Cardiac ventricle fibroblast (primary cell): ENCODE measurements at places on chromosomes 3 and 15. TPM values are rescaled to one million over a fixed set of nuclear protein-coding genes. Genes with fewer than 3 reads are reported as not detected.

Gene HRH1
- total RNA-seq, result 13.5 and 13.8 TPM in 2 replicates

Gene LMAN1L
- not detected in 2 replicates for total RNA-seq

Gene ACTRT3
- total RNA-seq, result 4.5 and 6.4 TPM in 2 replicates

Gene C3orf18
- total RNA-seq, result 7.5 and 10.7 TPM in 2 replicates

Gene ELP6
- total RNA-seq, result 22.9 and 31.6 TPM in 2 replicates

Gene DVL3
- total RNA-seq, result 39.9 and 56.8 TPM in 2 replicates

Gene DNAJA4
- total RNA-seq, result 2.9 and 3.9 TPM in 2 replicates

Gene GABRR3
- not detected in 2 replicates for total RNA-seq

Gene KIF7
- total RNA-seq, result 27.4 and 28.3 TPM in 2 replicates

Gene CFAP100
- not detected in 2 replicates for total RNA-seq

Gene PEX5L
- total RNA-seq, result not detected in 2 replicates

Gene RBMS3
- 36.0 and 42.0 TPM in 2 replicates for total RNA-seq

Gene SERPINI1
- total RNA-seq, result 2.0 and 2.7 TPM in 2 replicates

Gene TP63
- 0.37 and 0.59 TPM in 2 replicates for total RNA-seq

Gene ZNF860
- 0.05 and 0.31 TPM in 2 replicates for total RNA-seq

Gene SAMD7
- not detected in 2 replicates for total RNA-seq

Gene SECISBP2L
- 21.4 and 46.1 TPM in 2 replicates for total RNA-seq

Gene EXD1
- not detected in 2 replicates for total RNA-seq
